Femur (tissue), 1 donor: ENCODE measurements at places on chromosomes 3 and 15.

DNA sequence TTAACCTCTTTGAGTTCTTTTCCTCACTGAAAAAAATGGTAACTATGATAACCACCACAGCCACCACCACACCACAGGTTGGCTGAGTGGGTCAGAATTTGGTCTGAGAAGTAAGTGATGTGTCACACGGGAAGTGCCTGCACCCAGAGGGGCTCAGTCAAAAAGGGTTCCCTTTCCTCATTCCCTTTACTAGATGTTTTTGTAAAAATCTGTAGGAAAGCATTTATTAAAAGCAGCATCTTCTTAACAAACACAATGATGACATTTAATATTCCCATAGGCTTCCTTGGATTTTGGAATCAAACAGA lies 23.2 kb downstream of the CFAP92 start:
- no peak for DNase-seq

DNA sequence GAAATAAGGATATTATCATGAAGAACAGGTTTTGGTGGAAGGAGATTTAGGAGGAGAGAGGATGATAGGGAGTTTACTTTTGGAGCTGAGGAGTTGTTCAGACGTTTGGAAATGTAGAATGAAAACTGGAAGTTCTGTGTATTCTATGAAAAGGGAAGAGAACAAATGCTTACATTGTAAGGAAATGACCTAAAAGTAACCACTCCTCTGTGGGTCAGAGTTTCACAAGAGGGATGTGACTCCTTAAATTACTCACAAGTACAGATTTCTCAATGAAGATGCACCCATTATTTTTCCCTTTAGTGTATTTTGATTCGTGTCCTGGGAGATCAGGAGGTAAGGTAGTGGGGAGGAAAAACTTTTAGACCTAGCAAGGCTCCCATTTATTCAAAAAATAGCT lies 4.0 kb downstream of the RNF13 start:
- DNase-seq: no peak

DNA sequence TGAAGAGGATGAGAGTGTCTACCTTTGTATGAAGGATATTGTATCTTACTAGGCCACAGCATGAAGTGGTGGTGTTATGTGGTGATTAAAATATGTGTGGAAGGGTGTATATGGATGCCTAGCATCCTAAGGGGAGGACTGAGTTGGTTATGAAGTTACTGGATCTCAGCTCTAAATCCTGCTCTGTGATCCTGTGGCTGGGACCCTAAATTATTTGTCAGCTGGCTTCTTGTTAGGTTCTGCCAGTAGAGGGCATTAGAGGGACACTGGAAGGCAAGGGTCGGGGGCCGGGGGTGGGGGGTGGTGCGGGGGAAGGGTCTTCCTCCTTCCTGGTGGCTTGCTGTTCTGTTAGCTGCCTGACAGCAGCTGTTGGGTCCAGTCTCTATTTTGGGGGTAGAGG lies 34.9 kb downstream of the MORF4L1 start:
- DNase-seq: no peak

DNA sequence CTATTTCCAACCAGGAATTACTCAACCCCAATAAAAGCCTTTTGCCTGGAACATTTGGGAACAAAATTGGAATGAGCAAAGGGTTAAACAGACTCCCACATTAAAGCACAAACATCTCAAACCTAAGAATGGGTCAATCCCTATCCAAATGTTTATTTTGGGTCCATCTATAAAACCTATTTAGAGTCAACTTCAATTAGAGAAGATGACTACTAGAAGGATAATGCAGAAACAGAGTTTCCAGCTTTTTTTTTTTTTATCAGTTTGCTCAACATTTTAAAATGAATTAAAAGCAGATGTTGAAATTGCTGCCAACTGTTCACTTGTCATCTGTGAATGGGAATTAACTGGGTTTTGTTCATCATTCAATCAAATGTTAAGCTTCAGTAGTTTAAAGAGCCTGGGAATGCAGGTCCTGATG lies 4.1 kb upstream of the TBC1D23 start:
- DNase-seq: no peak

GRCh38 chr15:99449514-99449913 lies 116.3 kb upstream of the MEF2A start:
- DNase-seq: no peak

GRCh38 chr3:107710851-107711250 lies 188.1 kb downstream of the BBX start:
- peak; percentile 27 for DNase-seq
